ENCODE measurements at places on chromosomes 2 and 18. TPM values are rescaled to one million over a fixed set of nuclear protein-coding genes. Genes with fewer than 3 reads are reported as not detected.

- DNase-seq, result no peak
These were observed 635.9 kb downstream of the SLC4A3 start for GRCh38 chr2:220263300-220263699.

DNA sequence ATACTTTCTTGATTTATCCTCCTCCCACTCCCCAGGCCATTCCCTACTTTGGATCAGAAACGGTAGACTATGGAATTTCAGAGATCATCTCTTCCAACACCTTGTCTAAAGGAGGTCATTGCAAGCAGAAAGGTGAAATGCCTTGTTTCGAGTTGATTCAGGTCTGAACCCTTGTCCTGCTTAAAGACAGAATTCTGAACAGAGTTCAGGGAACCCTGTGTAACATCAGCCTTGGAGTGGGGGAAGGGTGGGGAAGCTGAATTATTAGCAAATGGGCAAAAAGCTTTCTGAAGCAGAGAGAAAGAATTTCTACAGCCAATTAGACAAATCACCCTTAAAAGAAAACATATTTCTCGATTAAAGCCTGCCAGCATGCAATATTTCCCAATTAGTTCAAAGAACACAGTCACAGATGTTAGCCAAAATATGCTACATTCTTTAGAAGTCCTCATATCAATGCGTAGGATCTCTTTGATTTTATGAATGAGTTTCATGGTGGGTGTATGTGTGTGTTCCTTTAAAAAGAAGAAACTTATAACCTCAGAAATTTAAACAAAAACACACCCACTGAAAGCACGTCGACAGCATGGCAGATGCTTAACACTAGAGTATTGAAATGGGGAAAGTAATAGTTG is 353.1 kb downstream of the RND3 start:
- no peak for DNase-seq

- no peak for DNase-seq
These were observed 250.9 kb downstream of the EXOC6B start for GRCh38 chr2:72574886-72575285.

DNA sequence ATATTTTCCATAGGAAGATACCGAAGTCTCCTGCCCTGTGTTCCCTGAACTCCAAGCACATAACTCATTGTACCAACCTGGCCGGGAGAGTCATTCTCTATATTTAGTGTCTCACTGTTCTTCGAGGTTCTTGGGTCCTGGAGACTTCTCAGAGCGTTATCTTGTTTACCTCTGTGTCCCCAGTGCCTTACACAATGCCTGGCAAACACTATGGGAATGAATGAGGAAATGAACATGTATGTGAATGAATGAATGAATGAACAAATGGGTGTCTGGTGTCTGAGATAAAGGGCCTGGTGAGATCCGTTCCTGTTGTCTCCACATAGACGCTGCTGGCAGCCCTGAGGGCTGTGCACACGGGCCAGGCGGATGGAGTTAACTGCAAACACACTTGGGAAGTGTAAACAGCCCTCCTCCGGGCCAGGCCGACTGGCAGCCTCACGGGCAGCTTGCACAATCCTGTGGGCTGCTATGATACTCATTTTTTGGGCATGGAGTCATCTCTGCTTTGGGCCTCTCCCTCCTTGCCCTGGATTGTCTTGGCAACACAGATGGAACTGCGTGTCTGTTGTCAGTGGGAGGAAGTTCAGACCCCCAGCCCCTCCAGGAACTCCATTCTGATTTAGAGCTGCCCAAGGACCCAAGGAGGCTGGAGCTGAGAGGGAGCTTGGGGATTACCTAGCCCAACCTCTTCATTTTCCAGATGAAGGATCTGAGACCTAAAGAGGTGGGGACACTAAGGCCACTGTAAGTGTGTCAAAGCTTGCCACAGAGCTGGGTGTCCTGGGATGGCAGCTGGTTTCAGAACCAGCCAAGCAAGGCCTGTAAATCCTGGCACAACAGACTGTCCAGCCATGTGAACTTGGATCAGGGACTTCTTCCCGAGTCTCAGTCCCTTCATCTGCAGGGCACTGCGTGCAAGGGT is 124.4 kb downstream of the INHBB start:
- peak; percentile 90 for DNase-seq

DNA sequence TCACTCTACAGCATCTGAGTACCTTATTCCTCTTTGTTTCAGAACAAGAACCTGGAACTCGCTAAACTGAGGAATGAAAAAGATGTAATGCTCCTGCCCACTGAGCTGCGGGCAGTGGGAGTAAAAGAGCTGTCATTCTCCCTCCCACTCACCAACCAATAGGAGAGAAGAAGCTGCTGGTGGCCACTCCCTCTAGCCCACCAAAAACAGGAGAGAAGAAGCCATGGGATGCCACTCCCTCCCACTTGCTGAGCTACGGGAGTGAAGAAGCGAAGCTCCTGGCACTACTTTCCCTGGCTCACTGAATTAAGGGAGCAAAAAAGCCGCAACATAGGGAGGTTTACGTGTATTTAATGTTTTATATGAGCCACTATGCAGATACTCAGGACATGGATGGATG is 53.7 kb downstream of the RIT2 start:
- no peak for DNase-seq

DNA sequence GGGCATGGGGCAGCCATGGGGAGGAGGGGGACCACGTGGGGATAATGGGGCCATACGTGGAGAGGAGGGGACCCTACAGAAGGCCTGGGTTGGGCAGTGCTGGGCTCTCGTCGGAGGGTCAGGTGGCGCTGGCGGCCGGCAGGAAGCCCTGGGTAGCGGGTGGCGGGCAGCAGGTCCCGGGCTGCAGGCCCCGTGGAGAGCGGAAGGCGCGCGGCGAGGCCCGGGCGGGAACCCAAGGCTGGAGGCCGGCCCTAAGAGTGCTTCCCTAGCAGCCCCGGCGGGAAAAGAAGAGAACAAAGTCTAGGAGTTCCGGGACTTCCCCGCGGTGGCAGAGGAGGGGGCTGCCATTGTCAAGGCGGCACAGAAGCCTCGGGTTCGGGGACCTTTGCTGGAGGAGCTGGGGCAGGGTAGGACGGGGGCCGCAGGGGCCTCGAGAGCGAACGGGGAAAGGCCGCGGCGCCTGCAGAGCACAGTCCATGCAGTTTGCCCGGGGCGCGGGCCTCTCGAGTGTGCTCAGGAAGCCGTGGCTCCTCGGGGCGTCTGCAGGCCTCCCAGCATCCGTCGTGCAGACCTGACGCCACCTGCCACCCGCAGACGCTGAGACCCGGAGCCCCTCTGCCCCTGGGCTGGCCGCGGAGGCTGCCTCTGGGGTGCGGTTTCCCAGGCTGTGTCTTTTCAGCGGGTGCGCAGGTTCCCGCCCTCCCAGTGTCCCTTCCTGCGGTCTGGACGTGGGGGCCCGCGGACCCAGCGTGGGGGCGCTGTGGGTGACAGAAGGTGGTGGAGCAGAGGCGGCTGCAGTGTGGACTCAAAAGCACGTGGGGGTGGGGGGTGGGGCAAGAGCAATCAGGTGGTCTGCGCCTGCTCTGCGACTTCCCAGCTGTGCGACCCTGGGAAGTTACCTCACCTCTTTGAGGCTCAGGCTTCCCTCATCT is 19.4 kb upstream of the NCL start:
- DNase-seq, result peak; percentile 81

DNA sequence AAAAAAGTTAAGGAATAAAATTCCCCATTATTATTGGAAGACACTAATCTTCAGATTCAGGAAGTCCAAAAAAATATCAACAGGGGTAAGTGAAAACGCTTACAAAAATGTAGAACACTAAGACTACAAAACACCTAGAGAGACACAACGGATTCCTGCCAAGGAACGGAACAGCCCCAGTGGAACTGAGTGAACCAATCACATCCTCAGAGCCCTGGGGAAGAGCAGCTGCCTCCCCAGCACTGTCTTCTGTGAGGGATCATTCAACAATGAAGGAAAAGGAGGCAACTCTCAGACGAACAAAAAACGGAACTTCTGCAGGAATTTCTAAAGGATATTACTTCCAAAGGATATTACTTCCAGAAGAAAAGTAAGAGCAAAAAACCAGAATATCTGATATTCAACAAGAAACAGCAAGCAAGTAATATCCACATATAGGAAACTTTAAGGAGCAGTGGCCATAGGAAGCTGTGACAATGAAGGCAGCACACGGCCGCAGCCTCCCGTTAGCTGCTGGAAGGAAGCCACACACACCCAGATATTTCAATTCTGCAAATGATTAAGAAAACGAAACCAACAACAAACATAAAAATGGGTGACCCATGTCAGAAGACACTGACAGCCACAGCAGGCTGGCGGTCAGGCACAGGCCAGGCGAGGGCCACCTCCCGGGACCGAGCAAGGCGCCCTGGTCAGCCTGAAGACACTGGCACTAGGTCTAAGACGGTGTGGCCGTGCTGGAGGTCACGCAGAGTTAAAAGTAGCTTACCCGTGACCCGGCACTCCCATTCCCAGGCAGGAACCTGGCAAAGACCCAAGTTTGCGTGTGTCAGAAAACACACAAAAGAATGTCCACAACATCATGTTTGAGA is 81.8 kb downstream of the HDAC4 start:
- peak; percentile 40 for DNase-seq

Gene UGT1A9
- not detected for total RNA-seq

Gene PFN4
- total RNA-seq, result 0.93 TPM

Gene STARD6
- total RNA-seq, result not detected

Gene C2orf15
- not detected for total RNA-seq

Gene CXCR1
- total RNA-seq, result 1.8 TPM
